Activated T-cell treated with anti-CD3 and anti-CD28 coated beads for 24 hours (primary cell): ENCODE measurements at places on chromosomes 6 and 20.

- no peak for DNase-seq
Measured at GRCh38 chr6:131937703-131938631, 13.2 kb downstream of the CCN2 start.

DNA sequence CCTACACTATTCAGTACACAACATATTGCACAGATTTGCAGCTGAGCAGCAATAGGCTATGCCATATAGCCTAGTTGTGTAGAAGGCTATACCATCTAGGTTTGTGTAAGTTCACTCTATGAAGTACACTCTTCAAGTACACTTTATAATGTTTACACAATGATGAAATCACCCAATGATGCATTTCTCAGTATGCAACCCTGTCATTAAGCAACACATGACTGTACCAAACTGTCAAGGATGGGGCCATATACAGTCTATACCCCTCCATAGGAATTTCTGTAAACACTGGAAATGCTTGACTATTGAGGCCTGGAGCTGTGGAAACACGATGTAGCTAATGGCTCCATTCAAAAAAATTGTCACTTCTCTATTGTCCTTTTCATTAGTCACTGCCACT is 535.4 kb downstream of the EPM2A start:
- DNase-seq = no peak

DNA sequence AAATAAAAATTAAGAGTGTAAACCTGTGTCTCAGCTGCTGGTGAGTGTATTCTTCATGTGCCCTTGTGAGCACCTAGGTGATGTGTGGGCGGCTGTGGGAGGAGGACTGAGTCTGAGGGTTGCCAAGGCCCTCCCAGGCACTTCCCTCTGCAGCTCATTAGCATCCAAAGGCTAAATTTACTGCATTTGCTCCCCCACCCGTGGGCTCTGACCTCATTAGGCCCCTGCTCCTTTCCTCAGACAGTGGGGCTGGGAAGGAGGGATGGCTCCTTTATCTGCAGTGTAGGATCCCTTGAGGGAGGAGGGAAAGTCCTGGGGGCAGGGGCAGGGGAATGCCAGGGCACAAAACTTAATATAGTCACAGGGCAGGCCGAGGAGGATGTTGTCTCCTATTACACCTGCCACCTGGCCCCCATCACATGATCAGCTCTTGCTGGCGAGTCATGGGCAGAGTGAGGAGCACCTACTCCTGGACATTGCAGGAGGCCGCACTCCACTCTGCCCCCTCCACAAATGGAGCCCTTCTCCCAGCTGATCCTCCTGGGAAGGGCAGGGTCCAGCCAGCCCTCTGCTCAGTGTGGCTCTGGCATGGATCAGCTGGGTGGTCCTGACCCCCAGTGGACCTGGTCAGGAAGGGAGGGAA is 133.2 kb downstream of the MRPL14 start:
- DNase-seq = no peak

- no peak for DNase-seq
Measured at GRCh38 chr6:16181439-16182297, 52.8 kb downstream of the MYLIP start.

DNA sequence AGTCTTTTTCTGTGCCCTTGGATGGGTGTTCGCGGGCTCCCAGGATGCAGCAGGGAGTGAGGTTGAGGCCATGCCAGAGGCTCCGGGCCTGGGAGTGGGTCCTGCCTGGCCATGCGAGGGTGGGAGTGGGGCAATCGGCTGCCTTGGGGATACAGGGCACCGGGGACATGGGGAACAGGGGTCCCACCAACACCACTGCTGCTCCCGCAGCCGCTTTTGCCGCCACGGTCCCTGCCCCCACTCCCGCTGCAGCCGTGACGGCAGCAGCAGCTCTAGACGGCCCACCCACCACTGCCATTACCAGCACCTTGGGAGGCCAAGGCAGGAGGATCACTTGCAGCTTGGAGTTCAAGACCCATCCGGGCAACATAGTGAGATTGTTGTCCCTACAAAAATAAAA is 35.3 kb upstream of the FAM50B start:
- no peak for DNase-seq

DNA sequence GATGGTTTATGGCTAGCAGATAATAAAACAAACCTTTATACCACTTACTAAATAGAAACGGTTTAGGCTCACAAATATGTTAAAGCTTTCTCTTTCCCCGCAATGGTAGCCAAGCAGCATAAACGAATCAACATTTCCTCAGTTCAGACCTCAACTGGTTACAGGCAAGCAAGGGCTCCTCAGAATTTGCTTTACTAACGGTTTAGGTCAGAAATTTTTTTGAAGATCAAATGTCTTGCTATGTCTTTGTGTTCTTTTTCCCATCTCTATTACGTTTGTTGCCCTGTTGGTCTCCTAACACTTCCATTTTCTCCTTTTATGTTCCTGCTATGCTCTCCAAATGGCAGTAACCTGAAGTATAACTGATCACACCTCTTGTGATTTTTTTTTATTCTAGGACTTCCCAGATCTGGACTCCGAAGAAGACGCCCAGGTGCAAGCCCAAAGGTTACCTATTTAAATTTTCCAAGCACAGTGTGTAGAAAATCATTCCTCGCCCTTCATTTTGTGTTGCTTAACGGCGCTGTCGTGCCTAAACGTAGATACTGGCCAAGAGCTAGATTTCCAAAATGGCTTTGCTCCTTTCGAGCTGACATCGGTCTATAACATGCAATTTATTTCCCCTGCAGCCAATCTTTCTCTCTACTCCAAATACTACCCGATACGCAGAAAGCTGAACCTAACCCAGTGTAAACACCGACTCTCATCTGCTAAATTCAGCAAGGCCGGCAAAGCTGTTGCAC is 717 bp upstream of the ASF1A start:
- peak; percentile 32 for DNase-seq

DNA sequence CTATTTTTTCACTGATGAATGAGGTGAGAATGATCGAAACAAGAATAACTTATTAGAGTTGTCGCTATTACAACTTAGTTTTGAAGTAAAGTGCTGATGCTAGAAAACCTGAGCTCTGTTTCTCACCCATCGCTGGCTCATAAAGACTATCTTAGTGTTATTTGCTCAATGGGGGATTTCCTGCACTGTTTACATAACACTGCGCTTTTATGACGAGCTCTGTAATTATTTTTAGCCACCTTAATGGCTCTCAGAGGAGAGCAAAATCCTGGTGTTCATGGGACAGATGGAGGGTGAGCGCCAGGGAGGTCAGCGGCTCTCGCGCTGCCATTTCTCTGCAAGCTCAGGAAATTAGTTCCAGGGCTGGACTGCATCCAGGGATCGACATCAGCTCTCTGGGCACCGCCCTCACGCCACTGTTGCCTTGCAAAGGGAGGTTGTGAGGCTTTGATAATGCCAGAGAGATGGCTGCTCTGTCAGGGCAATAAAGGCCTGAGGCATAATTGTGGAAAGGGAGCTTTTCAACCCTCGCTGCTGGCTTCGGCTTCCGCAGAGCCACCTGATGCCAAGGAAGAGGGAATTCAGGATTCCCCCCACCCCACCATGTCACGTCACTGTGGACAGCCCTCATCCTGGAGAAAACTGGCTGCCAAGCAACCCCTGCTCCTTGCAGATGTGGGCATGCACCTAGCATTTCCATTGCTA is 72.0 kb downstream of the DACT2 start:
- no peak for DNase-seq

DNA sequence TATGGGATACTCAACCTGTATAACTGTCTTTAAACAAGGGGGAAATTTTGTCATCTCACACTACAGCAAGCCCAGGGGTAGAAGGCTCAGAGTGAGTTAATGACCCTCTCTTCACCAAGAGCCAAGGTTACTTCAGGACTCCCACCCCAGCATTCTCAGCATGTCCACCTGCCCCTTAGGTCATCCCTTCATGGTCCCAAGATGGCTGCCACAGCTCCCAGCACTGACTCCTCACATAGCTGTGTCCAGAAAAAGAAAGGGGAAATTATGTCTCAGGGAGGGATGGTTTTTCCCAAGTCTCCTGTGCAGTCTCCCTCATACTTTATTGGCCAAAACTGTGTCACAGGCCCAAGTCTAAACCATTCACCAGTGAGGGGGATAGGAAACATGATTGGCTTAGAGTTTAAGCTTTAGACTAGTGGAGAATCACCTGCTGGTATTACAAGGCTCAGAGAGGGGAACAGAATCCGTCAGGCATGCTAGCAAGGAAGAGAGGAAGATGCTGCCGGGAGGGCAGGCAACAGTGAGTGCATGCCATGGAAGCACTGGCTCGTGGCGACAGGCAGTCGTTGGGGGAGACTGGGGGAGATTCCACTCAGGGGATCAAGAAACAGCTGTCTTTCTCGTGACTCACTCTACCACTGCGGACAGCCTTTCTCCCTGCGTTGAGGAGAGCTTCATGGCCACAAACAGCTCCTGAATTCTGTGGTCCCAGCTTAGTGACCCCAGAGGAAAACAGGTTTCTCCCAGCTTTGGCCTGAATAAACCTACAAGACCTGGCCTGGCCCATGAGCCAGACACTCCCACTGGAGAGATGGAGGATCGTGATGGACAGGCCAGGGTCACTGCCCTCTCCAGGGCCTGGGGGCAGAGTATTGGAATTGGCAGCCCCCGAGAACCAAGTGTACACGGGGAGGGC is 37.2 kb downstream of the HM13 start:
- DNase-seq = no peak

DNA sequence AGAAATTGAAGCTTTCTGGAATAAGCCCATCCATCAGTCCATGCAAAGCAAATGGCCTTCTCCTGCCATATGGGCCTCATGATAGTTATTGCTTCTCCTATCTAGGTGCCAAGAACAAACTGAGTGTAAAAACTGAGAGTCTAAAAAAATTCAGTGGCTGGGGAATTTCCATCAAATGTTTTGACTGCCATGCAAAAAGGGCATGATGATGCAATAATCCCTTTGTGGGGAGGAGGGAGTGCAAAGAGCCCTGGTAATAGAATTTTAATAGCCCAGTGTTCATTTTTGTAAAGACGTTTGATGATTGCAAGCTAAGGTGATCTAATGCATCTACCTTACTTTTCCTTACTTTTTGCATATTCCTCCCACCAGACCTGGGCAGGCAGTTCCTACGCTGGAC is 683.7 kb downstream of the EPM2A start:
- DNase-seq = no peak

DNA sequence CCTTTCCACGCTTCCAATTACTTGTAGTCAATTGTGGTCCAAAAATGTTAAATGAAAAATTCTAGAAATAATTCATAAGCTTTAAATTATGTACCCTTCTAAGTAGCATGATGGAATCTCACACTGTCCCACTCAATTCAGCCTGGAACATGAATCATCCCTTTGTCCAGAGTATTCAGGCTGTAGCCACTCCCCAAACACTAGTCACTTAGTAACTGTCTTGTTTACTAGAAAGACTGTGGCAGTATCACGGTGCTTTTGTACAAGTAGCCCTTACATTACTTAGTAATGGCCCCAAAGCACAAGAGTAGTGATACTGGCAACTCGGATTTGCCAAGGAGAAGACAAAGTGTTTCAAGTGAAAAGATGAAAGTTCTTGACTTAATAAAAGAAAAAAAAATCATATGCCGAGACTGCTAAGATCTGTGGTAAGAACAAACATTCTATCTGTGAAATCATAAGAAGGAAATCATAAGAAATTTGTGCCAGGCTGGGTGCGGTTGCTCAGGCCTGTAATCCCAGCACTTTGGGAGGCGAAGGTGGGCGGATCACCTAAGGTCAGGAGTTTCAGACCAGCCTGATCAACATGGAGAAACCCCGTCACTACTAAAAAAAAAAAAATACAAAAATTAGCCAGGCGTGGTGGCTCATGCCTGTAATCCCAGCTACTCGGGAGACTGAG is 168.5 kb upstream of the SIM1 start:
- DNase-seq = no peak

GRCh38 chr6:157613011-157613522 is 210.0 kb upstream of the SNX9 start:
- no peak for DNase-seq

DNA sequence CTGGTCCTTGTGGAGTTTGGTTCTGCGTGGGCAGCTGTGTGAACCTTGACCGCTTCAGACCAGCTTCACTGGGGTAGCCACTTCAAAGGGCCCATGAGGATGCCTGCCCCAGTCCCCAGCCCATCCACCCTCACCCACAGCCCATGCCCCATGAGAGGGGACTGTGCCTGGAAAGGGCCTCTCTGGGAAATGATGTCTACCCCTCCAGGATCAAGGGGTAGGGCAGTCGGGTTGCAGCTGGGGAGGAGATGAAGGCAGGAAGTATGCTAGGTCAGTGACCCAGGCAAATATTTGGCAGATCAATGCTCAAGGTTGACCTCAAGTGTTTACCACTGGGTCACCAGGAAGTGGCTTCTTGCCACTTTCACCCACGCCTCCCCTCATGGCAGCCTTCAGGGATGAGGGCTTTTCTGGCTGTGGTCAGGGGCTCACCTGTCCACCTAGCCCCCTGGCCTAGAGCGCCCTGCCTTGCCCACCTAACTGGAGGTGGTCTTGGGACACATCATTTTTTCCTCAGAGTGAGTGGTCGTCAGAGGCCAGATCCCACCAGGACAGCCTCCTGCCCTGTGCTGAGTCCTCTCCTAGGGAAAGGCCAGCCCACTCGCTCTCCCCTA is 109.5 kb downstream of the SNX5 start:
- no peak for DNase-seq

GRCh38 chr20:6898928-6899327 is 131.4 kb downstream of the BMP2 start:
- no peak for DNase-seq

- DNase-seq = no peak
Measured at GRCh38 chr6:36432151-36432671, 10.4 kb downstream of the PXT1 start.

- DNase-seq = no peak
Measured at GRCh38 chr6:15620611-15621010, 42.2 kb downstream of the DTNBP1 start.
